NCI-H2081 (cell line): ENCODE measurements at places on chromosomes 12 and 14.
A peak's percentile ranks its signal among the peaks of the same experiment; 100 is the strongest.

GRCh38 chr14:95460647-95461478 lies 55.6 kb downstream of the SYNE3 start:
- DNase-seq, result peak; percentile 100

DNA sequence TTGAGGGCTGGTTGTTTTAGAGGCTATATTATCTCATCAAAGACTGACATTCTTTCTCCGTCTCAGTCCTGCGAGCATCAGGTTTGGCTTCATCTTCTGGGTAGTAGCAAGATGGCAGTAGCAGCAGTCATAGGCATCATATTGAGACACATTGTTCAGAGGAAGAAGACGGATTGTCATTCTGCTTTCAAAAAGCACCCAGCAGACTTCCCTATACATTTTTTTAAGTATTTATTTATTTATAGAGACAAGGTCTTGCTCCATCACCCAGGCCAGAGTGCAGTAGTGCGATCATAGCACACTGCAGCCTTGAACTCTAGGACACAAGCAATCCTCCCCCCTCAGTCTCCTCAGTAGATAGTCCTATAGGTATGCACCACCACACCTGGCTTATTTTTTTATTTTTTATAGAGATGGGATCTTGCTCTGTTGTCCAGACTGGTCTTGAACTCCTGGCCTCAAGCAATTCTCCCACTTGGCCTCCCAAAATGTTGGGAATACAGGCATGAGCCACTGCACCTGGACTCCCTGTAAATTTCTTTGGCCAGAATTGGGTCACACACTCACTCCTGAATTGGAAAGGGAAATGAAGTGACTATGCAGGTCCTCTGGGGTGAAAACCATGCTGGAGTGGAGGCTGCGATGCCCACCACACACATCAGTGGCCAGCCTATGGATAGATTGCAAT lies 125.4 kb downstream of the SLC38A6 start:
- DNase-seq, result no peak

GRCh38 chr12:108589840-108590229 lies 8.0 kb downstream of the TMEM119 start:
- no peak for DNase-seq

GRCh38 chr12:72275526-72275925 lies 3.4 kb downstream of the TRHDE start:
- DNase-seq, result no peak

- DNase-seq, result no peak
Observed at GRCh38 chr14:50085570-50086320, 30.6 kb downstream of the VCPKMT start.

GRCh38 chr12:103824845-103825244 lies 16.2 kb downstream of the NT5DC3 start:
- no peak for DNase-seq

GRCh38 chr14:86933958-86934595 lies 1058.9 kb downstream of the GALC start:
- no peak for DNase-seq

DNA sequence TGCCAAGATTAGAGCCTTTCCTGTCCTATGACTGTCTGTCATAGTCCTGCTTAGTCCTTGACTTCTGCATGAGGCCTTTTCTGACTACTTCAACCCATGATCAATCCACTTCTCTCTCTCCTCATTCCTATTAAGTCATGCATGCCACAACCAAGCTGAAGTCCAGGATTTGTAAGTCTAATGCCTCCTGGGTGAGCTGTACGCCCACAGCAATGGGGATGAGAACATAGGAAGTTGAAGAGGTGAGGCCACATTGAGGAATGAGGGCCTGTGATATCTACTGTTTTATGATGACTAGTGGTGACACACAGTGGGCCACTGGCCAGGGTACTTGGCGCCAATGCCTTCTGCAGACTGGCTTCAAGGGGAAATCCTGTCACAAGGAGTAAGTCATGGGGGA lies 994.1 kb upstream of the TMEM132C start:
- DNase-seq, result no peak

DNA sequence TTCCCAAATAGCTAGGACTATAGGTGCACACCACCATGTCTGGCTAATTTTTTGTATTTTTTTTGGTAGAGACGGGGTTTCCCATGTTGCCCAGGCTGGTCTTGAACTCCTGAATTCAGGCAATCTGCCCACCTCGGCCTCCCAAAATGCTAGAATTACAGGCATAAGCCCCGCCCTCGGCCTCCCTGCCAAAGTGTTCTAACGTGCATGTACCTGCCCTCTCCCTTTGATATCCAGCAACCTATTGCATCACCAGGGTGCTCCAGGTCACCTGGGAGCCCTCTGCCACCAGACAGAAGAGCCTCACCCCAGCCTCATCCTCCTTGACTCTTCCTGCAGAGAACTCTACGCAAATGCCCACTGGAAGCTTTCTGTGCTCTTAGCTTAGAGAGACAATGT lies 2.2 kb upstream of the EML1 start:
- DNase-seq, result no peak

GRCh38 chr12:31562594-31563328 lies 28.2 kb downstream of the DENND5B start:
- DNase-seq, result no peak

GRCh38 chr12:102726686-102727085 lies 190.4 kb downstream of the PAH start:
- no peak for DNase-seq

GRCh38 chr12:1808798-1809480 lies 11.4 kb upstream of the LRTM2 start:
- no peak for DNase-seq

DNA sequence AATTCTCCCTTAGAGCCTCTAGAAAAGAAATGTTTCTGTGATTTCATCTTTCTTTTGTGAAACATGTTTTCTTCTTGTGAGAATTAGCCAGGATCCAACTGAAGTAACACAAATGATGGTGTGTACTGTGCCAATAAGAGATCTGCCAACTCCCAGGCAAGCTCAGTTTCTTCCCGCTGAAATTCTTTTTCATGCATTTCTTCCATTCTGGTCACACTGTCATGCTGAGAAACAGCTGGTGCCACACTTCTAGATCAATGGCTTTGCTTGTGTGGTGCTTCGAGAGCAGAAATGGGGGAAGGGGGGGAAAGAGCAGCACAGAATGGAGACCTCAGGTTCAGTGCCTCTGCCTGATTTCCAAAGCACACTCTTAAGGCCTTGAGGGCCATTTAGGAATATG lies 41.4 kb upstream of the FGF6 start:
- no peak for DNase-seq

DNA sequence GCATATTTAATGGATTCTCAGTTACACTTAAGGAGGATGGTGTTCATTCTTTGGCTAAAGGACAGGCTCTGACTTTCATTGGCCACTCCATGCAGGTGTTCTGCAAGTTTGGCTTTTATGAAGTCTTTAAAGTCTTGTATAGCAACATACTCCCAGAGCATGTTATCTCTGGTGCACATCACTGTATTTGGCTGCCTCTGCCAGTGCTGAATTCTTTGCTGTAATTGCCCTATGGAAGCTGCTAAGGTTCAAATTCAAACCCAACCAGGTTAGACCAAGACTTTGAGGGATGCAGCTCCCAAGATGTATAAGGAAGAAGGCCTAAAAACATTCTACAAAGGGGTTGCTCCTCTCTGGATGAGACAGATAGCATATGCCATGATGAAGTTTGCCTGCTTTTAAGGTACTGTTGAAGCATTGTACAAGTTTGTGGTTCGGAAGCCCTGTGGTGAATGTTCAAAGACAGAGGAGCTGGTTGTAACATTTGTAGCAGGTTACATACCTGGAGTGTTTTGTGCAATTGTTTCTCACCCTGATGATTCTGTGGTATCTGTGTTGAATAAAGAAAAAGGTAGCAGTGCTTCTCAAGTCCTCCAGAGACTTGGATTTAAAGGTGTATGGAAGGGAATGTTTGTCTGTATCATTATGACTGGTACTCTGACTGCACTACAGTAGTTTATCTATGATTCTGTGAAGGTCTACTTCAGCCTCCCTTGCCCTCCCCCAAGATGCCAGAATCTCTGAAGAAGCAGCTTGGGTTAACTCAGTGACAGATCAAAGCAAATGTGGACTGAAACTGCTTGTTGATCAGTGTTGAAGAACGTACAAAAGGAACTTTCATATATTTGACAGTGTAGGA lies 19.4 kb downstream of the TMEM116 start:
- DNase-seq, result no peak

DNA sequence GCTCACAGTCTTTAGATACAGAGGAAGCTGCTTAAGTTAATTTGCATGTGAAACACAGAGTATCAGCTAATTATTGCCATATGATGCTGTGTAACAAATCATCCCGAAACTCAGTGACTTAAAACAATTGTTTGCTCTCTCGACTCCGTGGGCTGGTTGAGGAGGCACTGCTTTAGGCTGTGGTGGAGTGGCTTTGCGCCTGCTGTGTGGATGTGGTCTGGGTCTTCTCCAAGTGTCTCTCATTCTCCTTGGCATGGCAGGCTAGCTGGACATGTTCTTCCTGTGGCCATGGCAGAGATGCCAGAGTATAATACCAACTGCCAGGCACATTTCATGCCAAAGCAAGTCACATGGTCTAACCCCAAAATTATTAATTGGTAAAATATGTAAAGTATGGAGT lies 40.9 kb downstream of the PELI2 start:
- DNase-seq, result no peak

- DNase-seq, result no peak
Observed at GRCh38 chr14:30882431-30882830, 8.1 kb downstream of the COCH start.

GRCh38 chr14:66038618-66039017 lies 447.6 kb upstream of the CCDC196 start:
- no peak for DNase-seq

- no peak for DNase-seq
Observed at GRCh38 chr14:96508900-96509299, 6.7 kb downstream of the PAPOLA start.

- DNase-seq, result no peak
Observed at GRCh38 chr14:31541702-31542101, 19.5 kb upstream of the NUBPL start.

DNA sequence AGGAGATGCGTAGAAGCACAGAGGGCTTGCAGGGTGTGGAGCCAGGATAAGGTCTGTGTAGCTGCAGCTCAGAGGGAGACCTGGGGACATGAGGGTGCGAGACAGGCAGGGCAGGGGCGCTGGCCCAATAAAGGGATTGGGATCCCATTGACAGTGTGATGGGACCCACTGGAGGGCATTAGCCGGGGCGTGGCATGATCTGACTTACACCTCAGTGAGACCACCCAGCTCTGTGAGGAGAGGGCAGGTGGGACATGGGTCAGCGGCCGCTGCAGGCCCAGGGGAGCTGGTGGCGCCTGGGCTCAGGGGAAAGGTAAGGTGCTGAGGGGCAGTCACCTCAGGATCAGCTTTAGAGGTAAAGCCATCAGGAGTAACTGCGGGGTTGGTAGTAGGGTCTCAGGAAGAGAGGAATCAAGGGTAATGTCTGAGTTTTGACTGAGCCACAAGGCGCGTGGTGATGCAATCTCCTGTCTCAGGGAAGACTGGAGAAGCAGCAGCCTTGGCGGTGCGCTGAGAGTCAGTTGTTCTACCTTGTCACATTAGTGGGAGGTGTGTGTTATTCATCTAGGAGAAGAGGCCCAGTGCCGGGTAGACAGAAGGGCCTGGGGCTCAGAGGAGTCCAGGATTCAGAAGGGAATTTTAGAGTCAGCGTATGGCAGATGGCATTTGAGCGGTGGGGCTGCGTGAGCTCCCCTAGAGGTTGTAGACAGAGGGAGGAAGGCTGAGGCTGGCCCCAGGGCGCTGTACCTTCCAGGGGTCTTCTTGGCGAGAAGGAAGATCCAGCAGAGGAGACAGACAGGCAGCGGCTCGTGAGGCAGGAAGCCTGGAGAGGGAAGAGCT lies 30.8 kb upstream of the BDKRB2 start:
- no peak for DNase-seq

- no peak for DNase-seq
Observed at GRCh38 chr12:126481688-126482087, 1416.5 kb downstream of the AACS start.

GRCh38 chr12:79859646-79860045 lies 75.3 kb downstream of the PPP1R12A start:
- DNase-seq, result no peak

DNA sequence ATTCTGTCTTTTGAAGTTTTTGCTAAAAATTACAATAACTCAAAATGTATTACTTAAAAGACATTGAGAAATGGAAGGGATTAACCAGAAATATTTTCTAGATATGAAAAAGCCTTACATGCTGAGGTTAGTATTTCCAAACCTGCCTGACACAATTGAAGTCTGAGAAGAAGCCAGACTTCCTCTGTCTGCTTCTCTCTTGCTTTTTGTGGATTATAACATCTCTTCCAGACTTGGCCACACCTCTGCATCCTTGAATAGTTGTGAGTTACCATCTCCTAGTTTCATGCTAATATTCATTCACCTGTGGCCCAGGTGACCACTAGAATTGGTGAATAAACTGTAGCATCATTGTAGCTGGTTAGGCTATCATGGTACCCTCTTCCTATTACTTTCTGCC lies 497.6 kb downstream of the SLC16A7 start:
- DNase-seq, result no peak

GRCh38 chr14:68231898-68232297 lies 412.3 kb downstream of the RAD51B start:
- DNase-seq, result no peak

- no peak for DNase-seq
Observed at GRCh38 chr12:41944216-41944615, 200.5 kb downstream of the GXYLT1 start.

DNA sequence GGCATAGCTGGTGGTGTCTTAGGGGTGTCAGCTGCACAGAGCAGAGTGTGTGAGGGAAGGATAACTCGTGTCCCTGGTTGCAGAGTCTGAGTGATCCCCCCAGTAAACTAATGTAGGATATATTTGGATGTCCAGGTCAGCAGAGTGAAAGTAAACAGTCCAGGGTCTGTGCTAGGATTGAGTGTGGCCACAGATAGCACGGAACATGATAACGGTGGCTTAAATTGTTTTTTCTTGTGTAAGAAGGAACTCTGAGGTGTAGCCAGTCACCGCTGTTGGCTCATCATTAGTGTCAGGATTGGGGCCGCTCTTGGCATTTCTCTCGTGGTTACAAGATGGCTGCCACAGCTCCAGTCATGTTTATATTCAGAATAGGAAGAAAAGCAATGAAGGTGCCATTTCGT lies 97.3 kb downstream of the DERA start:
- DNase-seq, result no peak
